ENCODE measurements at places on chromosomes 5 and 9.

- DNase-seq: no peak
Observed at GRCh38 chr9:97136421-97136820, 97.5 kb upstream of the CTSV start.

GRCh38 chr5:157219491-157220271, 39.0 kb downstream of the ITK start:
- DNase-seq: no peak

- no peak for DNase-seq
Observed at GRCh38 chr5:179680780-179681401, at the start of gene CBY3. CBY3 (minus strand) TSS chr5:179681034; CDS start chr5:179680918, 116 bp downstream.

DNA sequence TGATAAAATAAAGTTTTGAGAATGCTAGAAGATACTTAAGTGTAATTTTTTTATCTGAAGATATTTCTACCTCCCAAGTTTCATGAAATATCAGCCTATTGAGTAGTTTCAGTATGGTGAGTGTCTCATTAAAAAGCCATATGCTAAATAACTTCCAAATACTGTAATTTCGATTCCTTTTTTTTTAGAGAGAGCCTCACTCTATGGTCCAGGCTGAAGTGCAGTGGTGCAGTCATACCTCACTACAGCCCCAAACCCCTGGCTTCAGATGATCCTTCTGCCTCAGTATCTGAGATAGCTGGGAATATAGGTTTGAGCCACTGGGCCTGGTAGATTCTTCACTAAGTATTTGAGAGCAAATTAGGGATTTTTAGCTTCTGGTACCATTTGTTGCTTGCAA, 24.5 kb downstream of the CDC42SE2 start:
- DNase-seq: no peak

DNA sequence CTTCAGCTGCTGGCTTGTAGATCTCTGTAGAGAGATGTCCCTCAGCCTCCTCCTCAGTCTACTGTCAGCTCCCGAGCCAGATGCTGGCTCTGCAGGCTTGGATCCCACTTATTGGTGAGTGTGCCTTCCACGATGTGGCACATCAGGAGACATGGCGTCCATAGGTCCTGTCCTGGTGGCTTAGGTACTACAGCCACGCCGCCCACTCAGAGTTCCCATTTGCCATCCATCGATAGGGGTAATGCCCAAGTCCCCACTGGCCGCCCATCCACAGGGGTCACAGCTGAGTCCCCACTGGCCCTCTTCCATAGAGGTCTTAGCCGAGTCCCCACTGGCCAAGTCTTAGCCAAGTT, 17.3 kb downstream of the EXOC3 start:
- no peak for DNase-seq

- DNase-seq: no peak
Observed at GRCh38 chr5:6404129-6404528, 25.8 kb upstream of the MED10 start.

GRCh38 chr9:87694236-87694755, 31.6 kb upstream of the CTSL start:
- no peak for DNase-seq

DNA sequence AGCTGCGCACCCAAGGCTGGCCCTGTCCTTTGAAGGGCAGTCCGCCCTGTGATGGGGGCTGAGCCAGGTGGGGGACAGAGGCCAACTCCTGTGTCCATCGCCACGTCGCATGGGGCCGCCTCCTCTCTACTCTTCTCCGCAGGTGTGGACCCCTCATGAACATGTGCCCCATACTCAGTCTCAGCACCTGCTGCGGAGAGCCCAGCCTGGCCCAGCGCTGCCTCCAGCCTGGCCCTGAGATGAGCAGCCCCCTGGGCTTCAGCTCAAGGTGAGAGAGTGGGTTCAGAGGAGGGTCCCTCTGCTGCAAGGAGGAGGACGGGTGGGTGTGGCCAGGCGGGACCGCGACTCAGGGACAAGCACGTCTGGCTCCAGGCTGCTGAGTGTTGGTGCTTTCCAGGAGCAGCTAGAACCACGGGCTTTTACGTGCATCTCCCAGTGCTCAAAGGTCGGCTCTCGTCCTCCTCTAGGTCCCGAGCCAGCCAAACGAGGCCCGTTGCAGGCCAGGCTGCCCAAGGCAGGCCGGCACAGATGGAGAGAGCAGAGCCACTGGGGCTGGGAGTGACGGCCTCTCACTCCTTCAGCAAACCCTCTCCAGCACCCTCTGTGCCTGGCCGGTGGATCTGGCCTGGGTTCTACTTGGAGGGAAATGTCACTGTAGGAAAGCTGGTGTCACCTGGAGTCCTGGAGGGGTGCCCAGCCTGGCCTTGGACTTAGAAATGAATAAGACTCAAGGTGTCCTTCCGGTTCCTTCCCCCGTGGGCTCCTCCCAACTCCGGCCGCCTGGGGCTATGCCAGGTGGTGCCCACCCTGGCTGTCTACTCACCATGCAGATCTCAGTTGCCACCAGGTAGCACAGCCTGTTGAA, 48.9 kb upstream of the RNF130 start:
- DNase-seq: no peak

- DNase-seq: no peak
Observed at GRCh38 chr9:89864257-89864656, 259.4 kb downstream of the GADD45G start.

DNA sequence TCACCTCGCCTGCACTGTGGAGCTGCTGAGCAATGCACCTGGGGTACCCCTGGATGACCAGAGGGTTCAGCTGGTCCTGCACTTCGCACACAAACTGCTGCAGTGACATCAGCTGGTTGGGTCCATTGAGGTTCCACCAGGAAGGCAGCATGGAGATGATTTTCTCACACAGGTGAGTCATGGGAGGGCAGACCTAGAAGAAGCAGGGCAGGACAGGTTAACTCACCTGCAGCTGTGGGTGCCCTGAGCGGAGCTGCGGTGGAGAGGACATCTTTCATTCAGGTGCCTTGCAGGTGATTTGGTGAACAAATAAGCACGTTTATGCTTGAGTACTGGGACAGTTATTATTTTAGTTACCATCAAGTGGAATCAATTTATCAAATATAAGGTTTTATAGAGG, 73.6 kb downstream of the CTSL start:
- DNase-seq: no peak

GRCh38 chr9:69697475-69697874, 25.3 kb upstream of the APBA1 start:
- DNase-seq: no peak

DNA sequence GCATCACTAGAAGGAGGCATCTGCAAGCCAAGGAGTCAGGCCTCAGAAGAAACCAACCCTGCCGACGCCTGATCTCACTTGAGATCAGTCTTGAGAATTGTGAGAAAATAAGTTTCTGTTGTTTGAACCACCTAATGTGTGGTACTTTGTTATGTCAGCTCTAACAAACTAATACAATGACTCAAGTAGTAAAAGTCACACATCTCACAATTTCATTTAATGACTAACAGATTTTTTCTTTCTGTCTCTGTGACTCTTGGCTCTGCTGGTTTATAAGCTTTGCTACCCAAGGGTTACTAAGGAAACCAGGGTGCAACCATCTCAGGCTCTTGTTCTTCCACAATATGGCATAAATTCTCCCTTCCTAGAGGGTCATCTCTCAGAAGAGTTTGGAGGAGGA, 315.8 kb upstream of the GRAMD2B start:
- DNase-seq: no peak

DNA sequence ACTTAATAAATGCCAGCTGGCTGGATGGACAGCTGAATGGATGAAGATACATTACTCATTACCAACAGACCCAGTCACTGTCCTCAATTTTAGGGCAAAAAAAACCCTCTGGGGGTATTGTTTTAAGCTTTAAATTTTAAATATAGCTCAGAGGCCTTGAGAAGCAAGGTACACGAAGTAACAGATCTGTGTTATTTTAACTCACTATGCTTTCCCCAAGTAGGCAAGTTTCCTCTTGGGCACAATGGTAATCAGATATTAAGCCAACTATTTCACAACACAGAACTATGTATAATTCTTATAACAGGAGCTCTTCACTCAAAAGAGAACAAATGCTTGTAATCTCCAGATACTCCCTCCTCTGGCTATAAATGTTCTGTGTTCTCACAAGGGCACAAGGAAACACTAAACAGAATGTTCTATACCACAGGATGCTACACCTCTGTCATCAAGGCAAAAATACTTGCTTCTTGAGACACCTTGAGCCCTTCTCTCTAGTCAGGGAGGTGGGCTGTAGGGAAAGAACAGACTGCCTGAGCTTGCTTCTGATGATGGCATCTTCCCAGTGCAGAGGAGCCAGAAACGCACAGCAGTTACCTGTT, 443.8 kb downstream of the SPOCK1 start:
- DNase-seq: no peak

DNA sequence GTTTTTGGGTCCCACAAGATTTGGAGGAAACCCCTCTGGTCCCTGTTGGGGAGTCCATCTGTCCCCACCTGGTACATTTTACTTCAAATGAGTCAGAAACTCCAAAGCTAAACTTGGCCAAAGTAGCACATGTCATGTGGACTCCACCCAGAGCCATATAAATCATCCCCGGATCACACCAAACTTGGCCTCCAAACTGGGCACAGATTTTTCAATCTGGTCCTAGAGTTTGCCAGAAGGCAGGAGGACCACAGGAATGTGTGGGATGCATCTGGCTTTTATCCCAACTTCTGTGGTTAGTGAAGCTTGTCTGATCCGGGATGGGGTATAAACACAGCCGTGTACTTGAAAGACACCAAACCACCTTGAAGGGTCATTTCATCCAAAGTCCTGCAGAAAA, 66.3 kb downstream of the MAT2B start:
- no peak for DNase-seq

DNA sequence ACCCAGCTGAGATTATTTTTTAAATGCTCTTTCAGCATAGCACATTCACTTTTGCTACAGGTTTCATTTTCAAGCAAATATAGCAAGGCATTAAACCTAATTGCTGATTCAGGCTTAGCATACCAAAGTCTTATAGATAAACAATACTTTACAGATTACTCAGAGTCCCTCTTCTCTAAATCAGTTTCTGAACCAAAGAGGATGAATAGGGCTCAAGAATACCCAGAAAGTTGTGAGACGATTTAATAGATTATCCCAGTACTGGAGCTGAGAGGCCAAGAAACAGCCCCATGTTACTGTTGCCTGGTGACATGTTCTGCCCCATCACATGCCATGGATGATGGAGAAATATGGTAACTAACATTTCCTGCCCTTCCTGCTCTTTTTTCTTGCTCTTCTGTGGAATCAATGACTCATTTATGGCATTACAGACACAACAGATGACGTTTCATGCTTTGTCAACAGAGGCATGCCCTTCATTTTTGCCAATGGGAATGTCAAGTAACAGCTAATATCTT, 18.1 kb upstream of the SSBP2 start:
- DNase-seq: no peak

GRCh38 chr5:26666371-26666770, 372.0 kb downstream of the CDH9 start:
- no peak for DNase-seq

- DNase-seq: no peak
Observed at GRCh38 chr5:154478224-154478565, at the start of gene HAND1. HAND1 (minus strand) TSS chr5:154478227; CDS start chr5:154478008, 219 bp downstream.

- DNase-seq: no peak
Observed at GRCh38 chr9:95515272-95516113, 1.3 kb downstream of the PTCH1 start.

GRCh38 chr5:176772271-176773210, 37.8 kb upstream of the UNC5A start:
- DNase-seq: no peak

DNA sequence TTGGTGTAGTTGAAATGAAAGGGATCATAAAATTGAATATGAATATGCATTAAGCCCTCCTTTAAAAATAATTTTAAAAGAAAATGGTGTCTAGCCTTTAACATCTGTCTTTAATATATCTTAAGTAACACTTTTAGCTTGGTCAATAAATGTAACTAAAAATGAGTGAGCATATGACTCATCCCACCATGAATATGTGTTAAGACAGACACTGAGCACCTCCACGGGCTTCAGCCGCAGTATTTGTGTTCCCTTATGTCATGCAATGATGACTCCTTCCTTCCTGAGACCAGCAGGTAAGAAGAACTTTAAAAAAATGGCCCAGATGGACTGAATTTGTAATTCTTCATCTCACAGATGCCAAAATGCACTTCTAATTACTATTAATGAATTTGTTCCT, 563.2 kb downstream of the NR2F1-AS1 start:
- no peak for DNase-seq

Data from activated CD4-positive, CD25-positive, alpha-beta regulatory T cell (primary cell).